ENCODE measurements at places on chromosomes 7 and 10.

DNA sequence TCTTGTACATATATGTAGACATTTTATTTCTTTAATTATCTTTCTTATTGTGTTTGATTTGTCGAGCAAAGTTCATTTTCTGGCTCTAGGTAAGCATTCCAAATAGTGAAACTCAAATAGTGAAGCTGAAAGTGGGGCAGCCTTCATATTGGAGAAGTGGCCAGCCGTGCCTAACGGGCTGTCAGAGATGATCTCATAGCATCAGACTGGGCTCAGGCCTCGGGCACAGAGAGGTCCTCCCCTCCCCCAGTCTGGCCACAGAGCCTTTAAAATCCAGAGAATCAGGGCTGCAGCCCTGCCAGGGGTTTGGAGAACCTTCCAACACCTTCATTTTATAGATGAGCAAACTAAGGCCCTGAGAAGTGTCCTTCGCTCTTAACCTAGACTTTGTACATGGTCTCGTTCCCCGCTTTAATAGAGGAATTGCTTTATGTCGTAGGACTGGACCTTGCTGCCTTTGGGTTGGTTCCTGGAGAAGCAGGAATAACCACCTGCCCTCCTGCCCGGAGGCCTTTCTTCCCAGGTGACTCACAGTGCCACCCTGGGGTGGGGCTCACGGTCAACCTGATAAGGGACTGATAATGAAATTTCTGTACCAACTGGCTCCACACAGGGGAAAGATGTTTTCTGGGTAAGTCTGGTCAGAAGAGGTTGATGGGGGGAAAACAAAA is 7.3 kb downstream of the TSPAN15 start:
- DNase-seq, result no peak

DNA sequence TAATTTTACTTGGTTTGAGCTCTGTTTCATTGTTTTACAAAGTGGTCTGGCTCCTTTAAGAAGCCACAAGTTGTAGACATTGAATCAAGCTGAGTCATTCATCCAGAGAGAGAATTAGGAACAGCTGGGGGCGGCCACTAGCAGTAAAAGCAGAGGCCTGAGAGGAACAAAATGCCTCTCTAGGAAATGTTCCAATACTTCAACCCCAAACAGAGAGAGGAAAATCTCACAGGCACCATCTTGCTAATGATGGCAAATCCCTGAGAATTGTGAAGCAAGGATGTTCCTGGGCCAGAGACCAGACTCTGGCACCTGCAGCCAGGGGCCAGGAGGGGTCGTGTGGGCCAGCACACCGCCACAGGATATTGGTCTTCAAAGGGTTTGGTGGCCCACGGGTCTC is 26.5 kb upstream of the TRIL start:
- no peak for DNase-seq

GRCh38 chr10:96304230-96304629 is at the start of gene DNTT:
Gene DNTT (plus strand): TSS chr10:96304434. CDS start chr10:96304498, 64 bp downstream.
- DNase-seq, result no peak

DNA sequence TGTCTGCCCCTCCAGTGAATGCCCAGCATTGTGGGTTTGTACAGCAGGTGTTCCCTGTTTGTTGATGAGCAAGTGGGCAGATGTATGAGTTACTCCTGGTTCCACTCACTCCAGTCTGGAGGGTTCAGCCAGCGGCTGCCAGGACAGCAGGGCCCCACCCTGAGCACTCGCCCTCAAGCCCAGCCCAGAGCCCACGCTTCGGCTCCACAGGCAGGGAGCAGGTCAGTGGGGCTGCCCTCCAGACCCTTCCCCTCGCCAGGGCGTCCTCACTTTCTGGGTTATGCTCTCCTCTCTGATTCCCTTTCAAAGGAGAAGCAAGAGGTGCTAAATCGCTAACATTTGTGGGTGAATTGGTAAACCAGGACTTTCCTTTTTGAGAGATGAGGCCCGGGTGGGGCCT is 4.8 kb upstream of the VIPR2 start:
- no peak for DNase-seq

DNA sequence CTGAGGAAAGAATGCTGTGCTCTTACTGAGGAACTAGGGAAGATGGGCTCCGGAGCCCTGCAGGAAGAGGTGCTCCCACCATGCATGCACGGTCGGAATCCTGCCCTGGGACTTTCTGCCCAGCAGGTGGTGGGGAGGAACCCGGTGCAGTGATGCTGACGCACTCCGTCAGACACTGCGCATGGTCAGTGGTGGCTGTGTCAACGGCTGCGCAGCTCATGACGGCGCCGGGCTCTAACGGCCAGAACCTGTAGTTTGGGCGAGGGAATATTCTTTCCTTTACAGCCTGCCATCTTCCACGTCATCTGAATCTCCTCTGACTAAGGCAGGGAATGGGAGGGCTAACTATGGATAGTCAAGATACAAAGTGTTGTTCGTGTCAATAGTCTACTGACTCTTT is 189.2 kb upstream of the MGMT start:
- no peak for DNase-seq

GRCh38 chr7:137953043-137953664 is 48.7 kb downstream of the CREB3L2 start:
- DNase-seq, result no peak

GRCh38 chr10:110857265-110858171 is 14.2 kb upstream of the PDCD4 start:
- DNase-seq, result no peak

- no peak for DNase-seq
These were observed 476.1 kb upstream of the MGMT start for GRCh38 chr10:128990986-128991385.

DNA sequence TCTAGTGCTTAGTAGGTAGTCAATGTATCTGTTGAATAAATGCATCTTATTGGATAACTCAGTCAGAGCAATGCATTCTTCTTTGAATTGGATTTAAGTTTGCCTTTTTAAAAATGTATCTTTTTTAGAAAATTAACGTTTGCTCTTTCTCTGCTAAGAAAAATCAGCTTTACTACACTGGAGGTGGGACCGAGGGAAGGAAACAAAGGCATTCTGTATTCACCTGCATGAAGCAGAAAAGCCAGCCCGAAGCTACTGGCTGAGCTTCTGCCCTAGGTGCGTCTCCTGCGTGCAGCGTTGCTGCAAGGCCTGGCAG is 22.2 kb upstream of the ITGB1 start:
- DNase-seq, result no peak
